Psoas muscle (tissue), 8 donors: ENCODE measurements at places on chromosomes 16 and 17. TPM values are rescaled to one million over a fixed set of nuclear protein-coding genes. Genes with fewer than 3 reads are reported as not detected.

DNA sequence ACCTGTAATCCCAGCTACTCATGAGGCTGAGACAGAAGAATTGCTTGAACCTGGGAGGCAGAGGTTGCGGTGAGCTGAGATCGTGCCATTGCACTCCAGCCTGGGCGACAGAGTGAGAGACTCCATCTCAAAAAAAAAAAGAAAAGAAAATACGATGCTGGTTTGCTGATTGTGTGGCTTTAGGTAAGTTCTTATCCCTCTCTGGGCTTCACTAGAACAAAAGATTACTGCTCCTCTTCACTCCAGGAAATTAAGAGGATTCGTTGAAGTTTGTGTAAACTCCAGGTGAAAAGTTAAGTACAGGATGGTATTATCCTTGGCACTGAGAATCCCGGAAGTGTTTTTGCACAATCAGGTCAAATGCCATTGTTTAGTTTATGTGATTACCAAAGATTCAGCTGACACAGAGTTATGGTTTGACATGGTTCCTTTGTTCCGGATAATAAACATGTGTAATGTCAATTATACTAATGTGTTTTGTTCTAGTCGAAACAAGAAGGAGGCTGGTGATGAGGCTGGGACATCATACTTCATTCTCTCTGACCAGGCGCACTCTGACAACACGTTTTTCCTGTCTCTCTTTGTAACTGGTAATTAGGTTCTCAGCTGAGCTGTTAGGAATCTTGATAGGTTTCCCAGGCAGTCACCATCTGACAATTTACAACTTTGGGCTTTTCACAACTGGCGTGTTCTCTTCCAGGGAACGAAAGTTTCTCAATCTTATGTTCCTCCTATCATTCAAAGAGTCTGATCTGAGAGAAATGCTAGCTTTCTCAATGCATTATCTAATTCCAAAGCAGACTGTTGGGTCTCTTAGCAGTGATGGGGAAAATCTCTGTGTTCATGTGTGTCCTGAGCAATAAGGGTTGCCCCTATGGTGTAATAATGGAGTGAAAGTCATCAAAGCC lies 10.8 kb upstream of the TAOK1 start:
- H3K27me3 ChIP-seq: no peaks in the 10 kb centered on the region
- H3K4me3 ChIP-seq: peak overlapping the region; percentile 33
- H3K36me3 ChIP-seq: no peaks in the 10 kb centered on the region
- DNase-seq: no peak

GRCh38 chr16:55488306-55488705 lies 9.3 kb downstream of the MMP2 start:
- peaks cover 8% of the 10 kb centered on the region for H3K27me3 ChIP-seq
- no peak for DNase-seq
- H3K36me3 ChIP-seq: no peaks in the 10 kb centered on the region
- H3K4me3 ChIP-seq: no peak overlapping the region
- H3K27ac ChIP-seq: no peak overlapping the region

DNA sequence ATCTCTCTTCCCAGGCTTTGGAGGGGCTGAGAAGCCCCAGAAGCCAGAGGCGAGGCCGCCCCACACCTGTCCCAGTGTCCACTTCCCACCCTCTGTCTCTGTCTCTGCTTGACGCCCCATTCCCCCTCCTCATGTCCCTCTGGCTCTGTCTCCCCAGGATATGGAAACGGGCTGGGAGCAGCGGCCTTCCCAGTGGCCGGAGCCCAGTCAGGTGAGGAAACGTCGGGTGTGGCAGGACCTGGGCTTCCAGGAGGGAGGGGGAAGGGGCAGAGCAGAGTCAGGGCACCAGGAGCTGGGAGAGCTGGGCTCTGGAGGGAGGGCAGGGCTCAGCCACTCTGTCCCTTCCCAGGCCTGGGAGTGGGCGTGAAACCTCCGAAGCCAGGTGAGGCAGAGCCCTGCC lies 10.6 kb upstream of the PKMYT1 start:
- no peak for DNase-seq
- no peaks in the 10 kb centered on the region for H3K27me3 ChIP-seq

DNA sequence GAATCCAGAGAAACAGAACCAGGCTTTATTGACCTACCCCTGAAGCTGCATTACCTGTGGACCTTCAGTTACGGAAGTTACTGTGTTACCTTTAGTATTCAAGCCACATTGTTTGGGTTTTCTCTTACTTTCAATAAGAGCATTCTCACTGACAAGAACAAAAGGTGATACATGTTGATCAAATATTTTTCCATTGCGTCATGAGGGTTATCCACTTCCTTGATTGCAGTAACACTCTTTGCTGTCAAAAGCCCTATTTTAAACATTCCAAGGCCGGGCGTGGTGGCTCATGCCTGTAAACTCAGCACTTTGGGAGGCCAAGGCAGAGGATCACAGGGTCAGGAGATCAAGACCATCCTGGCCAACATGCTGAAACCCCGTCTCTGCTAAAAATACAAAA lies 28.6 kb upstream of the PAFAH1B1 start:
- no peaks in the 10 kb centered on the region for H3K36me3 ChIP-seq
- H3K4me3 ChIP-seq: no peak overlapping the region
- no peaks in the 10 kb centered on the region for H3K27me3 ChIP-seq
- H3K4me1 ChIP-seq: no peaks in the 10 kb centered on the region
- H3K27ac ChIP-seq: no peak overlapping the region

GRCh38 chr17:73624496-73624988 lies 19.7 kb downstream of the SDK2 start:
- H3K4me1 ChIP-seq: peaks cover 5% of the 10 kb centered on the region
- no peaks in the 10 kb centered on the region for H3K36me3 ChIP-seq
- no peak for DNase-seq
- H3K27ac ChIP-seq: no peak overlapping the region
- no peaks in the 10 kb centered on the region for H3K27me3 ChIP-seq
- no peak overlapping the region for H3K4me3 ChIP-seq

Gene CD300C
- 0.32 TPM for total RNA-seq

Gene ENO3
- total RNA-seq: 3,238 TPM

DNA sequence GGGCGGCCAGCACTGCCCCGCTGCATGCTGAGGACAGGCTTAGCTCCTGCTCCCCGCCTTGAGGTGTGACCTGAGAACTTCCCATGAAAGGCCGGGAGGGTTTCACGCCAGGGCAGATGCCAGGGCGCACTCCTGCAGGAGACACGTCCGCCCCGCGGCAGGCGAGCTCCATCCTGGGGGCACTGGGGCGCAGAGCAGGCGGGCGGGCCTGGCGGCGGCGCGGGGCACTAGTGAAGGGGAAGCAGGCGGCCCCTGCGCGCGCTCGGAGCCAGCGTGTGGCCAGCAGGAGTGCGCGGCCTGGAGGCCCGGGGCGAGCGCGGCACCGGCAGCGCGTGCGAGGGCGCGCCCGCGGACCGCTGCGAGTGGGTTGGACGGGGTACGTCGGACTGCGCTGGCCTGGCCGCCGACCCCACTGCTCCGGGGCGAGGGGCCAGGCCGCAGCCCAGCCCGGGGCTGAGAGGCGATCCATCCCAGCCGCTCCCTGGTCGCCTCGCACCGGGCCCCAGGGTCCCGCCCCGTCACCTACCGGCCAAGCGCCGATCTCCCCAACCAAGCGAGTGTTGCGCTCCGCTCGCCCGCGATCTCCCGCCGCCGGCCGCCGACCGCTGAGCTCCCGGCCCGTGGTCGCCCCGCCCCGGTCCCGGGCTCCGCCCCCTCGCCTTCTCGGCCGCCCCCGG lies at the start of gene MAP3K14:
MAP3K14 (minus strand) TSS at position 587 of the 677 bp plus-strand sequence. CDS start 26,275 bp downstream, outside the sequence.
- peak; percentile 82 for DNase-seq
- H3K36me3 ChIP-seq: no peaks in the 10 kb centered on the region
- H3K4me3 ChIP-seq: peak within 1 kb of the TSS; percentile 93

Gene CIITA
- 7.1 TPM for total RNA-seq

DNA sequence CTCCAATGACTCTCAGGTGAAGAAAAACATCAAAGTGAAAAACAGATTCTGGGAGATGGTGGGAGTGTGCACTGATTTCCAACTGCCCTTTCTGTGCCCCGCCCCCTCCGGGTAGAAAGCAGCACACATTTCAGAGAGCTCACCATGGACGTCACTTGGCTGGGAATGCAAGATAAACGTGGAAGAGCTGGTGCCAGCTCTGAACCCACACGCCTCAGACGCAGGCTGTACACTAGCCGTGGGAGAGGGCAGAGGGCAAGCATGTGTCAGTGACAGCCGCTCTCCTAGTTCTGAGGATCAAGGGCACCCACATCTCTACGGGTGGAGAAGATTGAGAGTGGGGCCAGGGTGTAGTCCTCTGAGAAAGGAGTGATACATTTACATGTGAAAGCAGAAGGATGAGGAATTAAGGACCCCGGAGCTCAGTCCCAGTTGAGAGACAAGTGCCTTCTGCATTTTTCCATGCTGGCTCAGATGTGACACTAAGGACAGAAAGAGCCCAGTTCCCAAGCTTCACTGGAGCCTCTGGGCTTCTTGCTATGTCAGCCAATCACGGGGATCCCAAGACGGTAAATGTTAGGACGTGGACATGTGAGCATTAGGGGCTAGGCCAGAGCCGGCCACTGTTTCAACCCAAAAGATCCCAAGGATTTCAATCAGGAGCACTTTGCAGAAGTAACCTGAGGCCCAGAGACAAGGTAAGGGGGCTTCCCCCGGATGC lies 101.3 kb downstream of the ZFHX3 start:
- H3K4me3 ChIP-seq: no peak overlapping the region
- no peaks in the 10 kb centered on the region for H3K36me3 ChIP-seq
- no peaks in the 10 kb centered on the region for H3K27me3 ChIP-seq
- peak overlapping the region; percentile 76 for H3K27ac ChIP-seq
- peaks cover 34% of the 10 kb centered on the region for H3K4me1 ChIP-seq

Gene TBC1D3I
- total RNA-seq: not detected

DNA sequence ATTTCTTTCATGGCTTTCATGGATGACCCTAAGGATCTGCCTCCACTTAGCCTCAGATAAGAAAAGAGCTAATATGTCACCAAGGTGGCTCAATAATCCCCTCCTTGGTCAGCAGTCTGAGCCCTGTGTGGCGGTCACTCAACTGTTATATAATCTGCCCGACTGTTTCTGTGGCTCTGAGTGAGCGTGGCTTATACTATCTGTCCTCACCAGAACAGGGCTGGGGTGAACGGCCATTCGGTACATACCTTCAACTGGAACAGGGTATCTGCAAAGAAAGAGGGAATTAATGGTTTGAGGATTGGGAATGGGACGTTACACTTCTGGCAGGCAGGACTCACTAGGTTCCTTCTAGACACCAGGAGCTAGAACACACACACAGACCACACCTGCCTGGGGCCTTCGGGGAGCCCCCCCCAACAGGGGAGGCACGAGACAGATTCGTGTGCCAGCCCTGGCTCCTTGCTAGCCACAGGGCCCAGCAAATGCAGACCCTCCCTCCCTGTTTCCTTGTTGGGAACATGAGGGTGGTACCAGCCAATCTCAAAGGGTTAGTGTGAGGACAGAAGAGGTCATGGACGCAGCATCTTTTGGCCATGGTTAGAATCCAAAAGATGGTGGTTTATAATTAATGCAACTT lies 3.7 kb downstream of the CHMP1A start:
- DNase-seq: no peak
- peaks cover 2% of the 10 kb centered on the region for H3K36me3 ChIP-seq
- H3K4me3 ChIP-seq: no peak overlapping the region

Gene TMIGD1
- total RNA-seq: not detected

Gene PRR35
- not detected for total RNA-seq

DNA sequence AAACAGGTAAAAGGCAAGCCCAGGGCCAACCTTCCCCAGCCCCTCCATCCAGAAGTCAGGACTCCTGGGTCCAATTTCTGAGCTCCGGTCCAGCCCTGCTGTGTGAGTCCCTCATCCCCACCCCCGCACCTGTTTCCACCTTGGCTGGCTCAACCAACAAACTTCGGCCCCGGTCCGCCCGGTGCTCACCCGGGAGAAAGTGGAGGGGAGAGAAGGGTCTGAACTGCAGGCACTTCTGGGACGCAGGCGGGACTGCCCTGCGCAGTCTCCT lies 541 bp downstream of the RHBDF2 start:
- peaks cover 41% of the 10 kb centered on the region for H3K4me1 ChIP-seq
- H3K27me3 ChIP-seq: no peaks in the 10 kb centered on the region
- peak overlapping the region; percentile 94 for H3K27ac ChIP-seq
- DNase-seq: no peak
- H3K4me3 ChIP-seq: peak overlapping the region; percentile 85

Gene PRKCB
- total RNA-seq: 1.2 TPM
